ENCODE measurements at places on chromosomes 7 and 10.

GRCh38 chr7:103934508-103934907 lies 55.0 kb downstream of the RELN start:
- DNase-seq = no peak

DNA sequence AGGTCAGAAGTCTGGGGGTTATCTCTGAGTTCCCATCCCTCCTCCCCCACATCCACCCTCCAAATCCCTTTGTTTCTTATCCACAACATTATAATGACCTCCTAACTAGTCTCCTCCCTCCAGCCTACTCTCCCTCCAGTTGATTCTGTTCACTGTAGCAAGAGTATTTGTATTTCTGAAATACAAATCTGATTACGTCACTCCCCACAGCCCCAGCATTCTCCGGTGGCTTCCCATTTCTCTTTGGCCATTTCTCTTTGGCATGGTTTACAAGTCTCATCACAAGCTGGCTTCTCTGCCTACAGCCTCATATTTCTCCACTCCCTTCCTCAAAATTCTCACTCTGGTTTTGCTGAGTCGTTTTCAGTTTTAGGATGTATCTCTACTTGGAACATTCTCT lies 24.6 kb upstream of the MRPS33 start:
- no peak for DNase-seq

DNA sequence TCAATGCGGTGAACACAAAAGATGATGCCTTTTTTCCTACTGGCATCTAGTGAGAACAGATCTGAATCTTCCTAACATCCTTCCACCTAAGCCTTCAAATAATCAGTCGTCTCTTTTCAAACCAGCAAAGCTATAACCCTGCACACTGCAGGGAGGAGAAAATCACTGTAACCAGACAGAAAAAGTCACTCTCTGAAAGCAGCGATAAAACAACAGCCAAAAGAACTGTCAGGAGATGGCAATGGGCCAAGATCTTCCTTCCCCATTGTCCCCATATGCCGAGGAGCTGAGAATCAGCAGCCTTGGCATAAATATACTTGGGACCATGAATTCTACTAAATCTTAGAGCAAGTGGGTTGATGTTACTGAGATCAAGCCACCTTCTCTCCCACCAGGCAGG lies 13.1 kb downstream of the FZD9 start:
- no peak for DNase-seq

GRCh38 chr7:159027056-159027788 lies 117.4 kb downstream of the VIPR2 start:
- DNase-seq = no peak

GRCh38 chr10:130456616-130457015 lies 320.4 kb downstream of the GLRX3 start:
- no peak for DNase-seq

Measured in activated T-cell treated with anti-CD3 and anti-CD28 coated beads, Interleukin-2, amount 50 U/mL, for 72 hours (primary cell).